ENCODE measurements at places on chromosomes 6 and 20.

GRCh38 chr20:45523821-45524220 lies 8.4 kb upstream of the SPINT3 start:
- DNase-seq, result no peak

DNA sequence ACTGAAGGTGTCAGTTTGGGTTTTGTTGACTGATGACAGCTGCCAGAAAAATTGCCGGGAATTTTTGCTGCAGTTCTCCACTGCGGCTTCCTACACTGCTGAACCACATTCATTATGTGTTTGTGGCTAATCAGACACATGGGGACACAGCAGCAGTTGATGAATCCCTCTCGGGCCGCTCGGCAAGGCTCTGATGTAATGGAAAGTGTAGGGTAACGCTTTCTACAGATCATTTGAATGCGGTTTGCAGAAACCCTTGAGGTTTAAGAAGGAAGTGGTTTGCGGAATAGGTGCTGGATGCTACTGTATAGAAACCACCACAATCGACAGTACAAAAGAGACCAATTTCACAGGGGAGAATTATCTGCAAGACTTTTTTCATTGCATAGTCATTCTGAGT lies 138.7 kb upstream of the SASH1 start:
- no peak for DNase-seq

DNA sequence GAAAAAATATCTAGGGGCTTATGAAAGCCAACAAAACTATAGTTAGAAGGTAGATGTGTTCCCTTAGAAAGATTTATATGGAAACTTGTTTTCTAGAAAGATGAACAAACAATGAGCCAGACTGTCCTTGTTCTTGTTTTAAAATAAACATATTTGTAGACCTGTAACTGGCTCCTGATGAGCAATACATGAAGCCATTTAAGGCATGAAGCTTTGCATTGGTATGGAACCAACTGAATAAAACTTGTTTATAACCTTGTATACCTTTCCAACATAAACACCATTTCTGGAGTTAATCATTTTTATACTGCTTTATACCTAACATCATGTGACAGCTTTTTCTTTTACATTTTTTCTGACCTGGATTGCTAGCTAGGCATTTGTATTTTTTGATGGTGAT lies 247.8 kb downstream of the PRL start:
- no peak for DNase-seq

DNA sequence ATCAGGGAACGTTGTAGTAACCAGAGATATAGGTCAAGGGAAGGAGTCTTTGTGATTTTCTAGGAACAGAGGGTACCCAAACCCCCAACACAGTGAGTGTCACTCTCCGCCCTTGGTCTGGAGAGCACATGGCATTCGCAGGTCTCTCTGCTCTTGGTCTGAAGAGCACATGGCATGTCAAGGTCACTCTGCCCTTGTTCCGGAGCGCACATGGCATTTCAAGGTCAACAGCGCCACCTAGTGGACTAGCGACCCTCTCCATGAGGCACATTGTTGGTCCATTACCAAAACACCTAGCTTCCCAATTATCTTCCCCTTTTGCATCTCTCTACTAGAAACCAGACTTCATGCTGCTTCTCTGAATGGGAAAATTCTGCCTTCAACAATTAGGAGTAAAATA lies 260.0 kb downstream of the C6orf118 start:
- no peak for DNase-seq

DNA sequence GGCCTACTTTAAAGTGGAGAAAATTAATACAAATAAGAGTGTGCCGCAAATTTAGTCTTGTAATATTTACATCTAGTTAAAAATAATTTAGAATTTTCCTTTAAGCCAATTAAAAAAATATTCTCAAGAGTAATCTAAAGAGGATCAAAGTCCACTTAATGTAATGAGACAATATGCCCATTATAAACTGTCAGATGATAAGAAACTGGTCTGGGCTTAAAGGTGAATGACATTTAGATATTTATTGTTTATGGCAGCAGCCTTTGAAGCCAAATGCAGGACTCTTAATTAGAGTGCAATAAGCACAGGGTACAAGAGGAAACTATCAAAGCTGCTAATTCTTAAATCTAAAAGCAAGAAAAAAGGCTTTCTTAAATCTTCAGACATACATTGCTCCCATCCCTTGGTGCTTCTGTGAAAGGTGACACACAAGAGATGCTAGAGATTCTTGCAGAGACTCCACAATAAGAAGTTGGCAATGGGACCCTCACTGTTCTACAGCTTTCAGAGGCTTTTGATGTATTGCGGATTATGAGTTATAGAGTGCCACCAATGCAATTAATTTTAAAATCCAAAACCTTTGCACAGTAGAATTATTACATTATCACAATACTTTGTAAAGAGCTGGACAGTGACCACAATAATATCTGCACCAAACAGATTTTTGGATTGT lies 116.1 kb downstream of the MAN1A1 start:
- DNase-seq, result no peak
